ENCODE measurements at places on chromosomes 4 and X.

DNA sequence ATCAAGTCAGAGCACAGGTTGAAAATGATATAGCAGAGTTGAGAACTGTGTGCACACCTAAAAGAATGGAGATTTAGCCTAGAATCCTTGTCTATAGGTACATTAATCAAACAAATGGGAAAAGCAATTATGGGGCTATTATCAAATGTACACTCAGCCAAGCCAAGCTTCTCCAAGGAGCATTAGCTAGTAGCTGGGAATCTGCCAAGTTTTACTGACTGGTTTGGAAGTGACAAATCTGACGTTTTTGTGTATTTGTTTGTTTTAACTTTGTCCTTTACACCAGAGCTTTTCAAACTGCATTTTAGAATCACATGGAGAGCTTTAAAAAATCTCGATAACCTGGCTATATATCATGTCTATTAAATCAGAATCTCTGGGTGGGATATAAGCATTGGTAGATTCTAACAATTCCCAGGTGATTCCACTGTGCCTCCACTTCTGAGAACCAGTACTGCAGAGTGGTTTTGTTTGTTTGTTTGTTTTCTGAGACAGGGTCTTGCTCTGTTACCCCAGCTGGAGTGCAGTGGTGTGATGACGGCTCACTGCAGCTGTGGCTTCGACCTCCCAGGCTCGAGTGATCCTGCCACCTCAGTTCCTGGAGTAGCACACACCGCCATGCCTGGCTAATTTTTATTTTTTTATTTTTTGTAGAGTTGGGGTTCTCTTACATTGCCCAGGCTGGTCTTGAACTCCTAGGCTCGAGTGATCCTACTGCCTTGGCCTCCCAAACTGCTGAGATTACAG lies 279.8 kb downstream of the UNC5C start:
- no peak for DNase-seq

DNA sequence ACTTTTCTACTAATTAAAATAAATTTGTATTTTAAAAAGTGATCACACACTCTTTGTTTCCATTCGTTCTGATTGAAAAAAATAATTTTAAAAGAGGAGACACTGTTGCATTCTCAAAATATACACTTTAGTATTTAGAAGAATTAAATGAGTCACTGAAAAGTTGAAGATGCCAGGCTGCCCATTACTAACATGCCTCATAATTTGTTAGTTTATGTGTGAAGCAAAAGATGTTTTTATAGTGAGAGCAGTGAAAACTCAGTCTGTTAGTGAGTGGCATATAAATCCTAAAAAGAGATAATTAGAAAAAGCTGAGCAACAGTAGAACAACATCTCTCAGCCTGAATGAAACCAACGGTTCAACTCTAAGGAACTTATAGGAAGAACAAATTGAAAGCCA lies 143.4 kb downstream of the CDS1 start:
- no peak for DNase-seq

DNA sequence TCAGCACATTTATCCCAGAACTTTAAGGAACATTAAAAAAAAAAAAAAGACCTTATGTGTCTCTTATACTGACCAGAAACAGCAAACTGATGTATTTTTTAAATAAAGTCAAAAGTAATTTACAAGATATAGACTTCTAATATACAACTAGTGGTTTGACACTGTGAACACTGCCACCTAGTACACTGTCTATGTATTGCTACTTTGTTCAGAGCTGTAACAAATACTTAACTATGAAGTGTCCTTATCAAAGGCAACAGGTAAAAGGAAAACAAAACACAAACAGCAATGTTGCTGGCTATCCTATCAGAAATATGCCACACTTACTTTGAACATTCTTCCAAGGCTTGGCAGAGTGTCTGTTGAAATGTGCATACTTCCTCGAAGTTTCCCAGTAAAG lies 60.4 kb downstream of the CD40LG start:
- DNase-seq, result peak; percentile 25

GRCh38 chr4:170741856-170742255 lies 652.1 kb upstream of the AADAT start:
- no peak for DNase-seq

DNA sequence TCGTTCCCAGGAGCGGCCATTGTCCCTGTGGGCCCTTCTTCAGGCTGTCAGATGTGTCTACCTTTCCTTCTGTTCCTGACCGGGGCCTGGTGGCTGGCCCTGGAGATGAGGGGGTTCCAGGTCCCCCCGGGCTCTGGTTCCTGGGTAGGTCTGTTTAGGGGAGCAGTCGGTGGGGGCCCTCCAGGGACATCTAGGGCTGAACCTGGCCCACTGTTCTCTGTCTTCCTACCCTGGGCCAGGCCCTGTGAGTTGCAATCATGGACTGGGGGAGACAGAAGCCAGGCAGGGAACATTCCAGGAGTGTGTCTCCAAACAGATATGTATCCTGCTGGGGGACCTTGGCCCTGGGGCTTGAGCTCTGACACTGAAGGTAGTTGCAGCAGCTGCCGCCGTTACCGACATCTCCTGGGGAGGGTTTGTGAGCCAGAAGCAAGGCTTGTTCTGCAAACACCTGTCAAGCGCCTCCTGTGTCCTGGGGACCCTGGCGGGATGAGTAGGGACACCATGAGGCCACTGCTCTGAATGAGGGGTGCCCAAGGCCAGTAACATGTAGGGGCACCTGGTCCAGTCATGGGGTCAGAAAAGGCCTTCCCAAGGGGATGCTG lies 49.5 kb upstream of the ADRA2C start:
- DNase-seq, result no peak

DNA sequence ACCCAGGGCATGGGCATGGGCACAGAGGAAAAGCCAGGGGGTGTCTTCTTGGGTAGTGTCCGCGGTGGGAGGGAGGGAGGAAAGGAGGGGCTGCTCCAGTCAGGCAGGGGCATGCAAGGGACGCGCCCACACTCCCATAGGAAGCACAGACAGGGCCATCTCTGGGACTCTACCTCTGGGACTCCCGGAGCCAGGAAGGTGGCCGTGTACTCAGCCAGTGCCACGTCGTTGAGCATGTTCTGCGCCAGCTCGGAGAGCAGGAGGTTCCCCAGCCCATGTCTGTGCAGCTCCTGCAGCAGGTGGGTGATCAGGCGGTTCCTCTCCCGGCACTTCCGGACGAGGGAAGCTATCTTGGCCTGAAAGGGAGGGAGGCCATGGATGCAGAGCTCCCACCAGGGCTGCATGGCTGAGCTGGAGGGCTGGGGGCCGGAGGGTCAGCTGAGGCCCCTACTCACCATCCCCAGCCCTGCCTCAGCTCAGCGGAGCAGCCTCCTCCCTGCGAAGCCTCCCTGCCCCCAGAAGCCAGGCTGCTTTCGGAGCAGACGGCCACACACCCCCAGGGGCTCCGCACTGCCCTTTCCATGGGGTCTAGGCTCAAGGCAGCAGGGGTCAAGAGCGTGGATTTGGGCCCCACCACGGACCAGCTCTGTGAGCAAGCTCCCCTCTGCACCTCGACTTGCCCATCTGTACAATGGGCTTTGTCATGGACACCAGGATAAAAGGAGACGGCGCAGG lies 44.6 kb downstream of the C4orf50 start:
- DNase-seq, result no peak

DNA sequence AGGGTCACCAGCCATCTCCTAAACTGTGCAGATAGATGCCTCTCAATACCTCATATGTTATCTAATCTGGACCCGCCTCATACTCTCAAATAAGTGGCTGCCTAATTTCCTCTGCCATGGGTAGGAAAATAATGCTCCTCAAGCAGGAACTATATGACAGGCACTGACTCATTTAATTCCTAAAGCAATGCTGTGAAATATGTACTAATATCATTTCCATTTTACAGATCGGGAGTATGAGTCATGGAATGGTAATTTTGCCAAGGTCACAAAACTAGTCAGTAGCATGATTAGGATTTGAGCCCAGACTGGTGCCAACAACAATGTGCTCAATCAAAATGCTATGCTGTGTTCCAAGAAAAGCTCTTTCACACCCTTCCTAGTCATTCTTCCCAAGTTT lies 3.0 kb upstream of the NXT2 start:
- no peak for DNase-seq

DNA sequence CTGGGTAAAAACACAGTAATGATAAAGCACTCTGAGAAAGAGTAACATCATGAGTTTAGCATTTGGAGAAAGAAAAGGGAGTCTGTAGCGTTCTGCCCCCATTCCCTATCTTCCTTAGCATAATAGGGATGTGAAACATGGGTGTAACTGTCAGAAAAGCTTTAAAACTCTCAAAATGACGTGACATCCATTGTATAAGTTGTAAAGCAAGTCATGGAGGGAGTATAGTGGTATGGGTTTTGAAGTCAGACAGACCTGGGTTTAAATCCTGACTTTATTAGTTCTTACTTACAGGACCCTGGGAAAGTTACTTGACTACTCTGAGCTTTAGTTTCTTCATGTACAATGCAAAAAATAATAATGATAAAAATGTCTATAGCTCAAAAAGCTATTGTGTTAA lies 17.1 kb downstream of the FBXO8 start:
- no peak for DNase-seq

DNA sequence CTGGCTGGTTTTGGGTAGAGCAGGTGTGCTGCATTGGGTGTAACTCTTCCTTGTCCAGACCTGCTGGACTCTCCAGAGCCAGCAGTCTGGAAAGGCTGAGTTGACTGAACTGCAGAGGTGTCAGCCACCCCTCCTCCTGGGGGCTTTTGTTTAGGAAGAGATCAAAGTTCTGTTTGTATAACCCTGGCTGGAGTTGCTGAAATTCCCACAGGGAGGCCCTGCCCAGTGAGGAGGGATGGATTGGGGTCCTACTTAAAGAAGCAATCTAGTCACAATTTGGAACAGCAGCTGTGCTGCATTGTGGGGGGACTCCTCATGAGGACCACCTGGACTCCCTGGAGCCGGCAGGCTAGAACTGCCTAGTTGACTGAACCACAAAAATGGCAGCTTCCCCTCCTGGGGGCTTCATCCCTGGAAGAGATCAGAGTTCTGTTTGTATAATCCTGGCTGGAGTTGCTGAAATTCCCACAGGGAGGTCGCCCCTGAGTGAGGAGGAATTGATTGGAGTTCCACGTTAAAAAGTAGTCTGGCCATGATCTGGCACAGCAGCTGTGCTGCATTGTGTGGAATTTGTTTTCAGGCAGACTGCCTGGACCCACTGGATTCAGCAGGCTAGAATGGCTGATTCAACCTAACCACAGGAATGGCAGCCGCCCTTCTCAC lies 264.9 kb upstream of the ZC4H2 start:
- DNase-seq, result no peak

- DNase-seq, result peak; percentile 92
Observed at GRCh38 chrX:46573331-46573891, at the start of gene CHST7. TSS of gene CHST7 (plus strand) at chrX:46573765. CDS start at chrX:46573932, 167 bp downstream.

GRCh38 chr4:23680671-23681518 lies 209.0 kb downstream of the PPARGC1A start:
- no peak for DNase-seq

DNA sequence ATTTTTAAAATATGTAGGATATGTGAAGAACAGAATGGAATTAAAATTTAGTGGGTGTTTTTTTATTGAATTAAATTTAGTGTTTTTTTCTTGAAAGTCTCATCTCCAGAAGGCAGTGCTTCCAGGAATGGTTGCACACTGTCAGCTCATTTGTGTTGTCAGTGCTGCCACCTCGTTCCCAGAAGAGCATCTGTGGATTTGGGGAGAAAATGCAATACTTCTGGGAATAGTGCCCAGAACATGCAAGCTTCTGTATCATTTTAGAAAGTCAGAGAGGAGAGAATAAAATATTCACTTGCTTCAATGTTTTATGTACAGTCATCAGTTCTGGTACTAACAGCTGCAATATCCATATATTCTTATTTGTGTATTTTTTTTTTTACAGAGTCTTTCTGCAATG lies 608.8 kb downstream of the PCDH7 start:
- DNase-seq, result no peak

GRCh38 chrX:14073071-14073470 lies 43.4 kb upstream of the GEMIN8 start:
- DNase-seq, result no peak

DNA sequence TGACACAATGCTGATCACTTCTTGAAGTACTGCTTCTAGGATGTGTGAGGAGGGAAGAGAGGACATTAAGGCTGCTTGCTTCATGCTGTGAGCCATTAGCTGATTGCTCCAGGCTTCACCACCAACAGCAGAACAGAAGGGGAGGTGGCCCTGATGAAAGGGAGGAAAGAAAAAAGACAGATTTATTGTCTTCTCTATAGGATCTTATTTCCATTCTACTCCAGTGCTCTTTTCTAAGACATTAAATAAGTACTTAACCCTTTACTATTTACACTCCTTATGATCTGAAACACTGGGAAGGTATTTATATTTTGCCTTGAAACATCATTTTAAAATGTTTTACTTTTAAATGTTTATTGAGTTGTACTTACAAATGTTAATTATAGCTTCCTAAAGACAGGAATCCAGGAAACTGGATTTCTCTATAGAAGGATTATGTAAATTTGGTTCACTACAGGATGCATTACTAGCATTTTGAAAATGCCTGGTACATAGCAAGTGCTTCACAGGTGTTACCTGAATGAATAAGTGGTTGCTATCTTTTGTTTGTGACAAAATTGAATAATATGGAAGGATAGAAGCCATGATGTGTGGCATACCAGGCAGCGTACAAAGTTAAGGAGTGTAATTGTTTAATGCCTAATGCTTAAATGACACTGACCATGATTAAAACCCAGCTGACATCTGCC lies 680.9 kb upstream of the ATOH1 start:
- peak; percentile 92 for DNase-seq

DNA sequence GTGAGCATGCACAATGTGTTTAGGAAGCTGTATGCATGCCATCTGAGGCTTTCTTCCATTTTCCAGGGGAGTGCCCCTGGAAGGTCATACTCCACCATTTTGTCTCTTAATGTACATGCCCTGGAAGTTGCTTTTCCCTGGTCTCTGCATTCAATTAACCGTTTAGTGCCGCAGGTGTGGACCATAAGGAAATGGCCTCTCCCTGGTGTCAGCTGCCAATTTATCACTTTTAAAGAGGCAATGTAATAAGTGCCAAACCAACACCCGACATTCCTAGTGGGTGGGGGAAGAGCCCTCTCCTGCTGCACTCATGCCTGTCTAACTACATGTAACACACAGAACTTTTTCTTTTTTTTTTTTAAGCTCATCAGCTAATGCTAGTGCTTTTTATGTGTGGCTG lies 7.1 kb upstream of the BST1 start:
- no peak for DNase-seq

DNA sequence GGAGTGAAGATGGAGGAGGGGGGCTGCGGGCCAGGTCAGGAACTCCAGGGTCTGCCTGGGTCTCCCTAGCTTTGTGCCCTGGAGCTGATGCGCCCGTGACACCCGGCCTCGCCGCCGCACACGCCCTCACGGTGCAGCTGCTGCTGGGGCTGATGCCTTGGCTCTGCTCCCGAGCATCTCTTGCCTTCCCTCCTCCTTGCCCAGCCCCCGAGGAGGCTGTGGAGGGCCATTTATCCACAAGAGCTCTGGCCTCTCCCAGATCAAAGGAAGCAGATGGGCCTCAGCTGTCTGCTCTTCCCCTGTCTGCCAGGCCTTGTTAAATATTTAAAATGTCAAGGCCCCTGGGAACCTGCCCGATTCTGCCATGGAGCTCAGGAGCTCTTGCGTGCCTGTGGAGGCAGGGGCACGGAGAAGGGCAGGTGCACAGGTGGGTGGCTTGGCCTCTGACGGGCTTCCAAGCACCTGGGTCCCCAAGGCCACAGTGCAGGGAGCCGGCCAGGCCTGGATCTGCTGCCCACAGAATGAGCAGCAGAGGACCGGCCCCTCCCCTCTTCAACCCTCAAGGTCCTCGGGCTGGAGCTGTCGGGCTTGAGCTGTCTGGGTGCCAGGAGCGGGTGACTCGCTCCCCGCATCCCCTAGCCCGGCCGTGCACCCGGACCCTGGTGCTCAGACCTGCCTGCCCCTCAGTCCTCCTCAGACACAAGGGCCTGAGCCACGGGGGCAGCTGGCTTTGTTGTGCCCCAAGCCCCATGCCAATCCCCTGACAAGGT lies 20.3 kb downstream of the ATP2B3 start:
- peak; percentile 44 for DNase-seq
